Activated CD8-positive, alpha-beta memory T cell treated with anti-CD3 and anti-CD28 coated beads for 4 hours (primary cell): ENCODE measurements at places on chromosomes 6 and 20.

DNA sequence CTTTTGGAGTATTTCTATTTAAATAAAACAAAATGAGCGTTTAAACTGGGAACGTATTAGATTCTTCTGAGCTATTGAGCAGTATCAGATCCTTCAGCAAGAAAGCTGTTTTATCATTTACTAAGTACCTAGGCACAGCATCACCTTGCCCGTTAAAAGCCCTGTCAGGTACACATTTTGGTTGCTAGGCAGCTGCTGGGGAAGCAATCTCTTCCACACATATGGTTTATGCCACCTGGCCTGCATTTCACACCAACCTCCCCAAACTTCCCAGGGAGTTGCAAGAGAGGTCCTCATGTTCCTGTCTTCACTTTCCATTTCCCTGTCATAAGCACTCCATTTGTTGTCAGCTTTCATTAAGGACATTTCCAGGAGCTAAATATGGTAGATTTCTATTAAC, 400.1 kb downstream of the PLCB1 start:
- no peak for DNase-seq

DNA sequence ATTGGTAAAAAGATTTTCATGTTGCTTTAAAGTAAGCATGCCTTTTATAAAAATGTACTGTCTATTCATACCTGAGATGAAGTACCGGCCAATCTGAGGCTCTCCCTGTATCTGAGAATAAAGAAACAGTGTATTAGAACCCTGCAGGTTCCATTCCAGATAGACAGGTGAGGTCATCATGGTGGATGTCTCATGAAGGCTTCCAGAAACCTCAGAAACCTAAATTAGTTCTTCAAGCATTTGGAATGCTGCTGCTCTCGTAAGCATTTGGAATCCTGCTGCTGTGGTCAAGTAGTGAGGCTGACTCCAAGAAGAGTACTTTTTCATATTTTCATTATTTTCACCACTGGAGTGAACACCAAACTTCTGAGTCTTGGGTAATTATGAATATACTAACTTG, 642.3 kb downstream of the MAFB start:
- no peak for DNase-seq

DNA sequence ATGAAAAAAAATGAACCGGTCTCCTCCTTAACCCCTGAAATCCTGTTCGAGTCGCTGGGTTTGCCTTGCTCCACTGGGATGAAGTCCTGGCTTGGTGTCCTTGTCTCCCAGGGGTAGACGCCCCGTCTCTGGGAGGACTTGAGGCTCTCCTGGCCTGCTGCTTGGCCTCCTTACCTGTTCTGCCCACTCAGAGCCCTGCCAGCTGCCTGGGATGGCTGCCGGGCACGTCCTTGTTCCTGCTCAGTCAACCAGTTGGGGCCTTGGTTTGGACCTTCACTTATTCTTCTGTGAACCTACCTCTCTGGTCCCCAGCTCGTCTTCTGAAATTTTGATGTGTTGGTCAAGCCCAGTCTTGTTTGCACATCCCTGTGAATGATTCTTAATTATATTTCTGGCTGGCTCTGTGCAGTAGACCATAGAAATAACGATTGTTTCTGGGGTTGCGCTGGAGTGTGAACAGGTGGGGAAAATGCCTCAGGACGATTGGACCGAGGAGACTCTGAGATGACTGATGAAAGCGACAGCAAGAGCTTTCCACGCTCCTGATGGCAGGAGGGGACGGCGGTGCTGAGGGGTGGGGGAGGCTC, 126.5 kb upstream of the ESR1 start:
- no peak for DNase-seq

DNA sequence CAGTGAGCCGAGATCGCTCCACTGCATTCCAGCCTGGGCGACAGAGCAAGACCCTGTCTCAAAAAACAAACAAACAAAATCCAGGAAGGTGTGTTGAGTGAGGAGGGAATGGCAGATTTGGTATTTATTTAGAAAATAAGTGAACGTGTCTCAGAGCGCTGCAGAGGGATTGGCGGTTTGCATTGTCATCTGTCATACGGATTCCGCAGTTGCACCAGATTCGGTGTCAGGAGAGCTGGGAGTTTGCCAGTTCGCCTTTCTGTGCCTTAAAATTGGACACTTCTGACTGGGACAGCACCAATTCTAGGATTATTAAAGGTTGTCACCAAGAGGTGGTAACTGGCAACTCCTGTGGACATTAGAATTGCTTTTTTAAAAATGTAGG, 912 bp downstream of the SNRNP48 start:
- no peak for DNase-seq

- DNase-seq, result no peak
Measured at GRCh38 chr6:127096167-127096566, 22.3 kb upstream of the RSPO3 start.

DNA sequence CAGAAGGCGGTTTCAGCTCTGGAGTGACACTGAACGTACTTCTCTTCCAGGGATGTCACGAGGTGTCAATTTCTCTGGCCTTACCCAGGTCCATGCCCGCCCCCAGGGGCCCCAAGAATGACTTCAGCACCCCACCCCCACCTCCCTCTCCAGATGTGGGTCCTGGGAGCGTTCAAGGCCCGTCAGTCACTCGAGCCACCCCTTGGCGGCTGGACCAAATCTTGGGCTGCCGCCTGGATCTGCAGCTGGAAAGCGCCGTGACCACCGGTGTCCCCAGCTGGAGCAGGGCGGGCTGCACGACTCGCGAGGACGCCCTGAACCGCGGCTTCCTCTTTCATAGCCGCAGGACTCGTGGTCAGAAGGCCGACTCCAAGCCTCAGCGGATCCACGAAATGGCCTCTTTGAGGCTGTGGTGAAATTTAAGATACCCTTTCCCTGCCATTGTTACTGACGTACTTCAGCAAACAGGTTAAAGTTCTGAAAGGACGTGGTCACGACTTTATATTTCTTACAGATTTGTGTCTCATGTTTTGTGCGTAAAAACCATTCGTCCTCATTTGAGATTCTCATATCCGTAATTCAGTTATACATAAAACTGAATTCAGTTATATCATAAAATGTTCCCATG, 29.3 kb downstream of the TRIM38 start:
- no peak for DNase-seq

- DNase-seq, result no peak
Measured at GRCh38 chr6:149026530-149026942, 279.7 kb downstream of the UST start.

DNA sequence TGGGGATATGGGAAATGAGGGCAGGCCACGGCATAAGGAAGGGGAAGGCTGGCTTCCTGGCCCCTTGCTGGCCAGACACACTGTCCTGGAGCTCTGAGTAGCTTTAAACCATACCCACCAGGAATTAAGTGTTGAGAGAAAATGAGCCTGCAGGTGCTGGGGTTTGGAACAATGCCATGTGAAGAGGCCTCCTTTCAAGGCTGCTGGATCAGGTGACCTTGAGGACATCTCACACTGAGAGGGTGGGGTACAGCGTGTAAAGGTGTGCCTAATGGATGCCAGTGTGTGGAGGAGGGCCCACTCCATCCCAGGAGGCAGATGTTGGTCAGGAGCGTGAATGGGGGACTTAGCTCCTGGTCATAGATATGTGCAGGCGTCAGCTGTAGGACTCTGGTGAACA, 74.8 kb upstream of the MLN start:
- no peak for DNase-seq

DNA sequence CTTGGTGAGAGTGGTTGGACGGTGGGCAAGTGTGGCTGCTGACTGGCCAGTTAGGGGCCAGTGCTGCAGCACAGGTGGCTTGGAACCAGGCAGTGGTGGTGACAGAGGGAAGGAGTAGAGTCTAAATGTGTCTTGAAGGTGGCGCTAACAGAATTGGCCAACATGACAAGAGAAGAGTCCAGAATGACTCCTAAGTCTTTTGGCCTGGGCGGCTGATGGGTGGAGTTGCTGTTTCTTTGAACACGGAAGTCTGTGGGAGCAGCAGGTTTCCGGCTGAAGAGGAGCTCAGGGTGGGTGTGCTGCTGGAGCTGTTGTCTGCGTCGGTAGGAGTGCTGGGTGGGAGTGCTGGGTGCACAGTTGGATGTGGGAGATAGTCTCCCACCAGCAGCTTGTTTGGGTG, 10.1 kb downstream of the LSM14B start:
- no peak for DNase-seq

GRCh38 chr20:10584371-10584770, 89.4 kb downstream of the JAG1 start:
- DNase-seq, result no peak

GRCh38 chr6:166515072-166515810, 71.2 kb downstream of the RAMACL start:
- DNase-seq, result peak; percentile 25

- DNase-seq, result no peak
Measured at GRCh38 chr20:43009532-43009931, 180.2 kb downstream of the PTPRT start.

DNA sequence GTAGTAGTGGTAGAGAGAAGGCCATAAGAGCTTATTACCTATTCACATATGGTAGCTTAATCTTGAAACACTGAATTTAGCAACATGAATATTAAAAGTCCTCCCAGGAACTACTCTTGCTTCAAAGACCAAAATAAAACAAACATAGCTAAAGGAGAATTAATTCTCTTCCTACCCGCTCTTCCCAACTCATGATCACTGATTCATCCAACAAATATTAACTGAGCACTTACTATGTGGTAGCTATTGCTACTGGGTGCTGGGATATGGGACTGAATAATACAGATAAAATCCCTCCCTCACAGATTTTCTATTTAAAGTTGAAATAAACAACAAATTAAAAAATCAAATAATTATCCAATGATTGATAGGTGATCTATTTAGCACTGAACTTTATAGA, 287.1 kb downstream of the BTBD9 start:
- no peak for DNase-seq

DNA sequence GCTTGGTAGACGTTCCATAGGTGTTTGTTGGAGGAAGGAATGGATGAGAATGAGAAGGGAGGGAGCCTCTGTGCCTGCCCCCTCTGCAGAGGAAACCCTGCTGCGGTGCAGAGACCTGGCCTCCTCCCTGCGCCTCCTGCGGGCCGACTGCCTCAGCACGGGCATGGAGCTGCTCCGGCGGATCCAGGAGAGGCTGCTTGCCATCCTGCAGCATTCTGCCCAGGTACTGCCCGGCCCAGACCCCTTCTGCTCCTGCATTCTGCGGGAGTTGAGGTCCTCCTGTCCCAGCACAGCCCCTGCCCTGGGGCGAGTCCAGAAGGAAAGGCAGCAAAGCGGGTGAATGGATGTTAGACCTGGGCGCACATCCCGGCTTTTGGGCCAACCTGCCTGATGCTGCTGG, 6.1 kb downstream of the DNPH1 start:
- DNase-seq, result no peak

DNA sequence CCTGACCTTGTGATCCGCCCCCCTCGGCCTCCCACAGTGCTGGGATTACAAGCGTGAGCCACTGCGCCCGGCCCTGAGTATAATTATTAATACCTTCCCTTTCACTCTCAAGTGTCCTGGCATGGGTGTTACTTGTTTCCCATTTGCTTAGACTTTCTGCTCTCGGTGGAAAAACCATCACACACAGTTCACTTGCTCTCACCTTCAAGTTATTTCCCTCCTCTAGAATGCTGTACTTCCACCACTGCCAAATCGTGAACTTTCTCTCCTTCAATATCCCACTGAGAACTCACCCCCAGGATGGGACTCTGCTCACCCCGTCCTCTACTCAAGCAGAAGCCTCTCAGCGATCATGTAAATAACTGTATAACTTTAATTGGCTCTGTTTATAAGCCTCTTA, 4.6 kb upstream of the HIVEP1 start:
- no peak for DNase-seq

DNA sequence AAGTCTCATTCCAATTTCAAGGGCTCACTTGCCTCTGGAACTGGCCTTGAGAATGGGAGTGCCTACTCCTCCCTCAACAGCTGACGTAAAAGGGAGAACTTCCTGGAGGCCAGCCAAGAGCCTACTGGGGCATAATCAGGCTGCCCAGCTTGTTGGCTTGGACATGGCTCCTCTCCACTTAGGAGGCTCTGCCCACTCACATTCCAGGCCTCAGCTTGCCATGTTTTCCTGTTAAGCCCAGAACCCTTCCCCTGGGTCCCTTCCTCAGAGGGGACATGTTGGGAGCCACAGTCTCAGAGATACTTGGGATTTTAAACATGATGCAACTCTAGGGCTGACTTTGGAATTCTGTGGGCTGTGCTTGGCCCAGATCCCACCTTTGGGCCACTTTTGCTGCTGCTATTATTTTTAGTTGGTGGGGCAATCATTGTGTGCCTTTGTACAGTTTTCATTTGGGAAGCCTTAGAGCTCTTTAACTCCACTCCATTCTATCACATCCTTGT, 31.5 kb upstream of the ADTRP start:
- DNase-seq, result no peak

DNA sequence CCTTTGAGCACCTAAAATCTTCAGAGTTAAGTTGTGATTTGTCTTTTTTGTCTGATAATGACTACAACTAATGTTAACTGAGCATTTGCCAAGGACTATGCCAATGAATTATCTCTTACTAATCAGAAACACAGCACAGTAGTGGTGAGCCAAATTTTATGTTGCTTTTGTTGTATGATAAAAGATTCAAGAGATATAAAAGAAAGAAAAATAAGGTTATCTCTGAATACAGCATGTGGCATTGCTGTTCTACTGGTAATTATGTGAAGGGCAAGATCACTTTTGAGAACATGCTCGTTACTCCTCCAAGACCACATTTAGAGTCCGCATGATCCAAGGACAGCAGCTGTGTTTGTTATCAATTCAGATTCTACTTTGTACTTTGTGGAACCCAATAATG, 133.4 kb upstream of the MYLIP start:
- DNase-seq, result no peak

GRCh38 chr6:63899550-63899949, 263.9 kb downstream of the PHF3 start:
- no peak for DNase-seq

GRCh38 chr6:31419842-31420241, 16.4 kb downstream of the MICA start:
- DNase-seq, result no peak

- DNase-seq, result no peak
Measured at GRCh38 chr6:144546807-144547206, 261.7 kb downstream of the UTRN start.
